ENCODE measurements at places on chromosomes 16 and 17.
A peak's percentile ranks its signal among the peaks of the same experiment; 100 is the strongest.

DNA sequence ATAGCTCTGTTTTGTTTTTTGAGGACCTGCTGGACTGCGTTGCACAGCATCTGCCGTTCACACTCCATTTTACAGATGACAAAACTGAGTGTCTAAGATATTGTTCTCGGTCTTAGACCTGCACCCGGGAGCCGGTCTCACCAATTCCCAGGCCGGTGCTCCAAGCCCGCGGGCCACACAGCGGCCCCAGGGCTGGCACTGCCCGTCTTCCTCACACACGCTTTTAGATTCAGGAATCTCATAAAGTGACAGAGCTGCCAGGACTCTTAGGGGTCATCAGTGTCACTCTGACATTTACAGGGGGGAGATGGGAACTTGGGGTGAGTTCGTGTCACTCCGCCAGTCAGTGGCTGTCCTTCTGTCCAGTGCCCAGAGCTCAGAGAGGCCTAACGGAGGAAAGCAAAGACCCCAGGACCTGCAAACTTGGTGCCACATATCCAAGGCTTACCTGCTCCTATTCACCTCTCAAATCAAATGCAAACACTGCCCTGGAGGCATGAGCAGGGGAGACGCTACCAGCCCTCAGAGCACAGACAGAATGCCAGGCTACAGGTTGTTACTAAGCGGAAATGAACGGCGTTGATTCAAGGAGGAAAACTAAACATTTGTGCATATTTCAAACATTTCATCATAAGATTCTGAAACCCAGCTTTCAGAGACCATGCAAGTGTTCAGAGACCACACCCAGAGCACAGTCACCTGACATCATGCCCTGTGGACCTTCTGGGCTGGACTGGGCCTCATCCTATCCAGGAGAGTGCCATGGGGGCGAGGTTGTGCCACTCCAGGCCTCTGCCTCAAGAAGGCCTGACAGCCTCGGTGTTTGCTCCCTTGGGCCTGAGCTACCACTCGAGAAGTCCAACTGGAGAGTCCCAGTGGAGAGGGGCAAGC is 29.5 kb downstream of the TNFRSF13B start:
- DNase-seq, result no peak

DNA sequence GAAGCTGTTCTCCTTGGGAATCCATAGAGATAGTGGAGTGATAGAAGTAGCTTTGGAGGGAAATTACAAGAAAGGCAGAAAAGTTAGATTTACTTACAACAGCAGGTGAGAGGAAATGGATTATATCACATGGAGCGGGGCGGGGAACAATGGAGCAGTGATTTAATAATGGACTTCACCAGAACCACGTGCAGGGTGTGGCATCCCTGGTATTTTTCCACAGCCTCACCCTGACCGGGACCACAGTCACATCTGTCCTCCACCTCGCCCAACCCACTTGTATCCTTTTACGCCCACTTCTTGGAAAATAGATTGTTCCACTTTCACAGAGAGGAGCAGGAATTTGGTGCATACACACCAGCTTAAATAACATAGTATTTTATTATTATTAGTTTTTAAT is 15.9 kb upstream of the CYB5B start:
- no peak for DNase-seq

DNA sequence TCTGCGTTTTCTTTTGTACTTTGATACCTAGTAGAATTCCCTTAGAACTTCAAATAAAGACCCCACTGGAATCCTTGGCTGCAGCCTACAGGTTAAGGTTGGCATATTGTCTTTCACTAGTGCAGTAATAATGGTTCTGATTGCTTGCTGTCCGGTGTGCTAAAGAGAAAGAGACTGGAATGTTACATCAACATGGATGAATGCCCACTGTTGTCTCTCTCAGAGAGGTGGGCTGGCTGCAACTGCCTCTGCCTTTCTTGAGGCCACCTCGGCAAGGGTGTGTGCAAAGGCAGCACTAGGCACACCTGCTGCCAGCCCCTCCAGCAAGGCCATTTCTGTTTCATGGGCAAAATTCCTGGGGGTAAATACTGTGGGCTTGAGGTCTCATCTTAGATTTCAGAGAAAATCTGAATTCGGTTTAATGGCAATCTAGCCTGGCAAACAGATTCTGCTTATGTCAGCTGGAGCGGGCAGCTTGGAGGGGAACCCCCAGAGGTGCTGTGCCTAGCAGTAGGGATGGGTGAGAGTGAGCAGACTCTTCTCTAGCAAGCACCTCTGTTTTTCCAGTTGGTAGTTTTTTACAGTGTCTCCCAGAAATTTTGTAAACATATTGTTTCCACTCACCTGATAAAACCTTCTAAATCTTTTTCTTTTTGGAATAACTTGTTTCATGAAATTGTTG is 54.0 kb downstream of the MRTFB start:
- DNase-seq, result no peak

DNA sequence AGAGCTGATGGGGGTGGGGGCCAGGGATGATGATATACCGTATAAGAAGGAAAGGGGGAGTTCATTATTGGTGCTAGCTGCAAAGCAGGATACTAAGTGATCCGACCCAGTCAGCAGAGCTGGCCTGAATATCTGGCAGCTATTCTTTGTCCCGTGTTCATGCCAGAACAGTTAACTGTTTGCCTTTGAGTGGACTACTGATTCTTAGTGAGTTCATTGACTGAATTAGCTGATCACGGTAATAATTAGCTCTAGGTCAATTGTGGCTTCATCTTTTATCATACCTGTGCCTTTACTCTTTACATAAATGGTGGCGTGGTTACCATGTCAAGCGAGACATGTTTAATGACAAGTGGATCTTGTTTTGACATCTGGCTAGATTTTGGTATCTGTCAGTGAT is 5.3 kb downstream of the KPNB1 start:
- DNase-seq, result no peak

GRCh38 chr16:81374550-81374949 is 59.8 kb downstream of the GAN start:
- no peak for DNase-seq

DNA sequence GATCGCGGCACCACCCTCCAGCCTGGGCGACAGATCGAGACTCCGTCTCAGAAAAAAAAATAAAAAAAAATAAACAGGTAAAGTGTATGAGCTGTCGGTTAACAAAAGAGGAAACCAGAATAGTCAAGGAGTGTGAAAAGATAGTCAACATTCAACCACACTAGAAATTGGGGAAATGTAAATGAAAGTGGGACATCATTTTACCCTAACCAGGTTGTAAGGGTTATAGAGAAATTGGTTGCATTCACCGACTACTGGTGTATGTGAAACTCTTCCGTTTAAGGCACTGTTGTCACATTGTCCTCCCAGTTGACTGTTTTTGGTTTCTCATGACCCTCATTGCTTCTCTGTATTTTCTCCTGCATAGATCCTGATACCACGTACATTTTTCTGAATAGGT is 62.8 kb downstream of the RABEP1 start:
- DNase-seq, result no peak

- DNase-seq, result peak; percentile 94
Measured at GRCh38 chr17:59845595-59846393, 46.9 kb downstream of the TUBD1 start.

Data from NCI-H1048 (cell line).